ENCODE measurements at places on chromosomes 1 and 21.

- DNase-seq = no peak
Measured at GRCh38 chr1:206921772-206922265, at the start of gene FCMR. Gene FCMR, minus strand, starts transcription at chr1:206921941. Its CDS starts 87 bp downstream, at chr1:206921854.

DNA sequence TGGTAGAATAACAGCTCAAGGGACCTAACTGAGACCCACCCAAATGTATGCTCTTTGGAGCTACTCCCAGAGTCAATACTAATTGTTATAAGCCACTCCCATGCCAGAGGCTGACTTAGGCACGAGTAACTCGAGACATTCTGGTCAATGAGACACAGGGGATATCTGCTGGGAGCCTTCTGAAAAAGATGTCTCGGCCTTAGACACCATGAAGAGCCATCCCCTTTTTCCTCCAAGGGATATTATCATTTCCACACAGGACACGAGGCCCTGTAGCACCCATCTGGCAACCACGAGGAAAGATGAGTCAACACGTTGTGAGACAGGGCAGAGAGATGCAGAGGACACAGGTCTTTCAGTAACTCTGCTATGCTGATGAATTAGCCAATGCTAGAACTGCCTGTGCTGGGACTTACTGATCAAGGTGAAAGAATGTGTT lies 30.7 kb downstream of the ITPKB start:
- DNase-seq = peak; percentile 32

- no peak for DNase-seq
Measured at GRCh38 chr1:227942021-227942715, 5.6 kb downstream of the WNT9A start.

DNA sequence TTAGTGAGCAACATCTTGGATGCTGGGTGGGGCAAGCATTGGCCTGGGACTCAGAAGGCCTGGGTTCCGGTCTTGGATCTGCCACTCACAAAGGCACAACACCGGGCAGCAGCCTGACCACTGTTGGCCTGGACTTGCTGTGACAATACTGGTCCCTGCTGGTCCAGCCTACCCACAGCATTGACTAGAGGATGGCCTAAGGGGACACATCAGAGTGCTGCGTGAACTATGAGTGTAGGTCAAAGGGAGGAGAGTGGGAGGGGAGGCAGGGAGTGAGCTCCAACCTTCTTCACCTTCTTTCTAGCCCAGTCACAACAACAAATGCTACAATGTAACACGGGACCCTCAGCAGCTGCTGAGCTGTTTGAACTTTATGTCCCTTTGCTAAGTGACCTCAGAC lies 31.1 kb downstream of the TMEM50A start:
- no peak for DNase-seq

- DNase-seq = no peak
Measured at GRCh38 chr1:208513799-208514198, 269.6 kb upstream of the PLXNA2 start.

DNA sequence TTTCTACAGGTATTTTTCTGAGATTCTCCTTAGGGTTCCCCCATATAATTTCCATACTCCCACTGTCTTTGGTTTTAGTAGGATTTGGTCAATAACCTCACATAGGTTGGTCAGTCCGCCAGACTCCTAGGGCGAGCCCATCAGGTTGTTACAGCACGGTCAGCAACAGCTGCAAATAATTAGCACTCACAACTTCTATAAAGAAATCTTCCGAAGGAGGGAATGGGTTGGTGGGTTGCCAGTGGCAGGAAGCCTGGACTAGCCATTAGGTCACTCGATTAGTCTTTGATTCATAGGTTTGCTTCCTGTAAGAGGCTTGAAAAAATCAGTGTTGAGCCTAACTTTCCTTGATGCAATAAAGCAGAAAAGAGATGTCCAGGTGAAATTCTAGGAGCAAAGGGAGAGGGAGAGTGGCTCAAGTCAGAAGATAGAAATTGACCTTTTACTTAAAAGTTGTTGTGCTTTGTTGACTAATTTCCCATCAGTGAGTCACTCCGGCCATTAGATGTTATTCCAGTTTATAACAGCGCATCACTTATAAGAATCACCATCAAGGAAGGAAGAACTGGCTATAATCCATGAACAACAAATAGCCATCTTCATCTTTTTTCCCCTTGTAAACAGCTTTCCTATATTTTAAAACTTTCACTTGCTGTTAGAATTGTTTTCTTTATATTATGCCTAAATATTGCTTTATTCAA lies 88.3 kb downstream of the TPR start:
- no peak for DNase-seq
